Stimulated activated CD4-positive, alpha-beta T cell treated with anti-CD3 and anti-CD28 coated beads, TNF-alpha, amount 100 ng/mL, for 4 hours (primary cell): ENCODE measurements at places on chromosomes 7 and 10.

GRCh38 chr10:70440296-70441160, 953 bp downstream of the NODAL start:
- DNase-seq: no peak

GRCh38 chr10:32922170-32922569, 35.9 kb downstream of the ITGB1 start:
- no peak for DNase-seq

- no peak for DNase-seq
Measured at GRCh38 chr7:112138938-112139337, 67.3 kb downstream of the DOCK4 start.

DNA sequence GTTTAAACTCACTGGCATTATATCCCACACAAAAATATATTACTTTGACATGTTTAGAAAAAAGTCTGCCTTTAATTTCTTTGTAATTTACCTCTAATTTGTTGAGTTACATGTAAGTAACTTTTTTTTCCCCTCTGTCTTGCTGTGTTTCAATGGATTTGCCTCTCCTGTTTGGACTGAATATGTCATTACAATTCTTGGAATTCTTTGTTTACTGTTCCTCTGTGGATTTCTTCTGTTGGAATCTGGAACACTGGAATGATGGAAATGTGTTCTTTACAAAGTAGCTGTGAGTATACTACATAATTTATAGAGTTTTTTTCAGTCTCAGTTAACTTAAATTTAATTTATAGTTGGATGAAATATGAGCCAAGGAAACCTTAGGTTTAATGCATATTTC, 30.4 kb downstream of the SEPTIN7 start:
- no peak for DNase-seq

DNA sequence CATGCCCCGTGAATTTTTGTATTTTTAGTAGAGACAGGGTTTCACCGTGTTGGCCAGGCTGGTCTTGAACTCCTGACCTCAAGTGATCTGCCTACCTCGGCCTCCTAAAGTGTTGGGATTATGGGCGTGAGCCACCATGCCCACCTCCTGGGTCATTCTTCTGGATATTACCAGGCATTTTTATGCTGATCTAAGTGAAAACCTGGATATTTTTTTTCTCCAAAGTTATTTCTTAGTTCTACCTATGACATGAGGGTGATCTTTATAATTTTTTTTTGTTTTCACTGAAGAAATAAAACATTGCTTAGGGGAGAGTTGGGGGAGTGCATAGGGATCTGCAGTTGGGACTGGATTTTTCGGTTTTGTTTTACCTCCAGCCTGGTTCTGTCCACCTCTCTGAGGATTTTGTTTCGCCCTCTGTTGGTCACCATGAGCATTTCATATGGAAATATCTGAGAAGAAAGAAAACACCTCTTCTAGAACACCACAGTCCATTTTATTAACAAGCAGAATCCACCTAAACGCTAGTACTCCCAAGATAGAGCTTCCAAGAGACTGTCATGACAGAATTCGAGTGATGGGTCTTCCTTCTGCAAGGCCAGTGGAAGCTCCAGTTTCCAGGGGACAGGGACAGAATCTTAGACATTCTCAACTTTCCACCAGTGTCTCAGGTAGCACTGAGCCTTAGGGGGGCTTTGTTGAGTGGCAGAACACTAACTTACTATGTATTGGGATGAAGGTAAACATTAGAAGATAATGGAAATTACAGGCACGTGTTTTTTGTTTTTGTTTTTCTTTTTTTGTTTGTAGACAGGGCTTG, 33.4 kb upstream of the AFAP1L2 start:
- DNase-seq: no peak

DNA sequence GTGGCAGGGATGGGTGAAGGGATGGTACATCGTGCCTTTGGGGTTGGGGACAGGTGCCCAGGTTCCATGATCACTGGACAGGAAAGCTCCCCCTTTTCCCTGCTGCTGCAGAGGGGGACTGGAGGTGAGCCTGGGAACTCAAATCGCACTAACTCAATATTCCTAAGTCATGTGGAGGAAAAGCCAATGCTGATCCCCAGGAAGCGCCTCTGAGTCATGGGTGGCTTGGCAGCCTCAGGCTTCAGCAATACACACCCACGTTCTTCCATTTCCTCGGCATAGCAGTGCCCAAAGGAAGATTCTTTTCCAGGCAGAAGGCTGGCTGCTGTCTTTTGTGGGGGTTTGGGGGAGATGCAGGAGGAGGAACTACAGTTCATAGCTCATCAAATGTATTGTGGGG, 165.8 kb downstream of the CCDC3 start:
- no peak for DNase-seq

GRCh38 chr7:22430457-22430856, 69.5 kb downstream of the STEAP1B start:
- no peak for DNase-seq

DNA sequence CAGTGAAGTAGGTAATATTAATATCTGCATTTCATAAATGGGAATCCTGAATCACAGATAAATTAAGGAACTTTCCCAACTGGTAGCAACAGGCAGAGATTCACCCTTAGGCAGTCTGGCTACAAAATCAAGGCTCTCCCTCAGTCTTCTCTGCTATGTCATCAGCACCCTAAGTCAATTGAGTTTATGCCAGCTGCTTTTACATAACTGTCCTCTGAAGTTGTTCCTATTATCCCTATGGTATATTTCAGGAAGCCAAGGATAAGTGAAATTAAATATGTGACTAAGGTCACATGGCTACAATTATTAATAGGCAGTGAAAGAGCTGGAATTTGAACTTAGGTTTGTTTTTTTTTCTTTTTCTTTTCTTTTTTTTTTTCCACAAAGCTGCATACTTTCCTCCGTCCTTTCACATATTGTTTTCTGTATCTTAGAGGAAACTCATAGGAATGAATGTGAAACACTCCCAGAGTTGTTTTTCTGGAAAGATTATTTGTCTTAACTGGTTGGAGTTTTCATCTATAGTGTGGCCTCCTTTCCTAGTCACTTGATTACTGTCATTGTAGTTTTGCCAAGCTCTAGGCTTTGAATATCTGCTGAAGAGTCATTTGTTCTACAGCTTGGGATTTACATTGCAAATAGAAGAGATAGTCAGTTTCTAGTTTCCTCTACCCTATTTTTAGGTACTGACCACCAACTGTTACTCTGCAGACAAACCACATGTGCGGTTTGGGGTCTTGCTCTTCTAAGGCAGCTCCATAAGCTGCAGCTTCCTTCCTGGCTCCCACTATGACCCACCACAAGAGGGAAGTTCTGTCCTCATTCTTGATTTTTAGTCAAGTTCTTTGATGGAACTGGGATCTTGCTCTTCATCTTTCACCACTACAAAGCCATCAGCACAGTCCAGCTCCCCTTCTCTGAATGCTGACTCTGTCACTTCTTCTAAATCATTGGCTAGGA, 338.0 kb upstream of the KIAA1217 start:
- DNase-seq: no peak

DNA sequence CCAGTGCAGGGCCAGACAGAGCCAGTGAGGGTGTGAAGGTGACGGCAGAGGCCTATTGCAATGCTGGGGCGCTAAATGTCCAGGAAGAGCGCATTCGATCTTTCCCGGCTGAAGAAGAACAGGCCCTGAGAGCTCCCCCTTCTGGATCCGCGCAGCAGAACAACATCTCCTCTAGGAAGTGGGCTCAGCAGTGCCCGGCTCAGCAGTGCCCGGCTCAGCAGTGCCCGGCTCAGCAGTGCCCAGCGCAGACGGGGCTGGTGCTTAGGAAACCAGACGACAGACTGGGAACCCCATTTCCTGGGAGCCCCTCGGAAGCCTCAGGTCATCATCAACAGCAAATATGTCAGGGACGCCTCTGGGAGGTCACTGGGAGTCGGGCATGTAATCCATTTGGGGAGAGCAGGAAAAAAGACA, 4.7 kb upstream of the NOS3 start:
- no peak for DNase-seq

DNA sequence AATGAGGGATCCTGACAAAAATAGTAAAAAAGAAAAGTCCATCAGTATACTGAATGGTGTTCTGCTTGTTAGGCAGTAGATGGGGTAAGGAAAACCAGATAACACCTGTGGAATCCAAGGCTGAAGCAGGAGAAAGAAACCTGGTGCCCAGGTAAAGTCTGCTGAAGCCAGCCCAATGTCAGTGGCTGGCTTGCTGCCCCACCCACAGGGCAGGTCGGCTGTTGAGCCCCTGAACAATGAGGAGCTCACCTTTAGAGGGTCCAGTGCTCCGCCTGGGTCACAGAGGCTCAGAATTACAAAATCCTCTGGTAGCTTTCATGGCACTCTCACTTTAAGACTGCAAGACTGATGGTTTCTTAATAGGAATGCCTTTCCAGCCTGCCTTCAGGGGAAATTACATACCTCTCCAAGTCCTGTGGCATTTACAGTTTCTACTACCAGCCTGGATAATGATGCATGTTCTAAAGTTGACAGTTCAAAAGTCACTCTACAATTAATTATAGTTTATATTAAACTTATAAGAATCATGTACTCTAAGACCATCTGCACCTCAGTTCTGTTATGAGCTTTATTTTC, 23.8 kb downstream of the DHX32 start:
- no peak for DNase-seq

DNA sequence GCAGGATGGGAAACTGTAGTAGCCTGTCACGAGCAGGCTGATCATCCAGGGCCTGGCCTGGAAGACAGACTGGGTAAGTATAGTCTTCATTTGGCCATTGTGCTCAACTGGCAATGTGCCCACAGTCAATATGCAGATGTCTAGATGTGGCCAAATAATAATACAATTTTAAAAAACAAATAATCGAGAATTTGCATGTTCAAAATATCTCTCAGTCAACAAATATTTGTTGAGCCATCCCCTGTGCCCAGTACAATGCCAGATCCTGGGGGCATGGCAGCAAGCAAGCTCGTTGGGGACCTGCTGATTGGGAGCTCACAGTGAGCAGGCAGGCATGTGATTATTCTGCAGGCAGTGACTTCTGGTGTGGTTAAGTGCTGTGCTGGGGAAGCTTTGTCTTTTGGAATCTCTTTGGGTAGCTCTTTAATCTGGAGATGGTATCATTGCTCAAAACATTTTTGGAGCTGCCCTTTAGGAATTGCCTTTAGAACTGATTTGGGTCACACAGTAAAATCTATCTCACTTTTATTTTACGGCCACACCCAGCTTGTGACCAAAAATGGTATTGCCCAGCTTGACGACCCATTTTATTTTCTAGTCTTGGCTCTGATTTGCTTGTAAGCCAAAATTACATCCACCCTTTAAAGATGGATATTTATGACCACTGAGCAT, 92.2 kb downstream of the PLCE1 start:
- no peak for DNase-seq

DNA sequence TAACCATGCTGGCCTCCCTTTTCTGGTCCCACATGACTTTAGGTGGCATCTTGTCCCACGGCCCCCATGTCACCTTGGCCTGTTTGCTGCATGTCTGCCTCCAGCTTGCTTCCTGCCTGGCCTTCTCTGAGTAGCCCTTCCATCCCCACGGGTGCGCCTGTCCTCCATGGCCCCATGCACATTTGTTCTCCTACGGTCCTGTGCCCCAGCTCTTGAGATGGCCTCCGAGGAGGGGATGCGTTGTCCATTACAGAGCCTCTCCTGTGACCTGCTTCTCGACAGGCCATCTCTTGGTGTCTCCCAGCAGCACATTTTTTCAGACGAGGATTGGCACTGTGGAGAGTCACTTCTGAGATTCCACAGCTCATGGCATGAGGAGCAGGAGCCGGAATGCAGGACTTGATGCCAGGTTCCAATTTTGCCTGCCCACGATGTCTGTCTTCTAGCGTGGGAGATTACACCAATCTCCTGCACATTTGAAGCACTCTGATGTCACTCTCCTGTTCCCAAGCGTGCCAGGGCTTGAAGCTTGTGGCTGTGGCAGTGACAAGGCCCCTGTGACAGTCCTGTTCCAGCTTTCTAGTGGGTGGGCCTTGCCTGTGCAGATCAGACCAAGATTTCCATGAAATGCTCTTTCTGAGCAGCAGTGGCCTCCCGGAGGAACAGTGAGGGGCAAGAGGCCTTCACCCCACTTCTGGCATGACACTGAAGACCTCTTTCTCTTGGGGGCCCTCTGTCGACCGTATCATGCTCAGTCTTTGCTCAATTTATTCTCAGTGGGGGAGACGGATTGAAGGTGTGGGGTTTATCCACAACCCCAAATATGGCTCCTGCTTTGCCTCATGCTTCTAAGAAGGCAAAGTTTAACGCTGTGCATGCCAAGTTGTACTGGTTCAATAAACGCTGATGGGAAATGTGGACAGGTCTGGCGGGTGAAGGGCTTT, 13.4 kb downstream of the WDFY4 start:
- DNase-seq: no peak

DNA sequence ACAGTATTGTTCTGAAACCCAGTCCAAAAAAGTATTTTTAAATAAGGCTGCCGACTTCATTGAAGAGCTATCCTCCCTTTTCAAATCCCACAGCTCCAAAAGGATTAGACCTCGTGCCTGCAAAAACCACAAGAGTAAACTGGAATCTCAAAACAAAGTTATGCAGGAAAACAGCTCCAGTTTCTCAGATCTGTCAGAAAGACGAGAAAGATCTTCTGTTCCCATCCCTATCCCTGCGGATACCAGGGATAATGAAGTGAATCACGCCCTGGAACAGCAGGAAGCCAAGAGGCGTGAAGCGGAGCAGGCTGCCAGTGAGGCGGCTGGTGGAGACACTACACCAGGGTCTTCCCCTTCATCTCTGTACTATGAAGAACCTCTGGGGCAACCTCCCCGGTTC, 12.6 kb downstream of the MYPN start:
- DNase-seq: no peak

DNA sequence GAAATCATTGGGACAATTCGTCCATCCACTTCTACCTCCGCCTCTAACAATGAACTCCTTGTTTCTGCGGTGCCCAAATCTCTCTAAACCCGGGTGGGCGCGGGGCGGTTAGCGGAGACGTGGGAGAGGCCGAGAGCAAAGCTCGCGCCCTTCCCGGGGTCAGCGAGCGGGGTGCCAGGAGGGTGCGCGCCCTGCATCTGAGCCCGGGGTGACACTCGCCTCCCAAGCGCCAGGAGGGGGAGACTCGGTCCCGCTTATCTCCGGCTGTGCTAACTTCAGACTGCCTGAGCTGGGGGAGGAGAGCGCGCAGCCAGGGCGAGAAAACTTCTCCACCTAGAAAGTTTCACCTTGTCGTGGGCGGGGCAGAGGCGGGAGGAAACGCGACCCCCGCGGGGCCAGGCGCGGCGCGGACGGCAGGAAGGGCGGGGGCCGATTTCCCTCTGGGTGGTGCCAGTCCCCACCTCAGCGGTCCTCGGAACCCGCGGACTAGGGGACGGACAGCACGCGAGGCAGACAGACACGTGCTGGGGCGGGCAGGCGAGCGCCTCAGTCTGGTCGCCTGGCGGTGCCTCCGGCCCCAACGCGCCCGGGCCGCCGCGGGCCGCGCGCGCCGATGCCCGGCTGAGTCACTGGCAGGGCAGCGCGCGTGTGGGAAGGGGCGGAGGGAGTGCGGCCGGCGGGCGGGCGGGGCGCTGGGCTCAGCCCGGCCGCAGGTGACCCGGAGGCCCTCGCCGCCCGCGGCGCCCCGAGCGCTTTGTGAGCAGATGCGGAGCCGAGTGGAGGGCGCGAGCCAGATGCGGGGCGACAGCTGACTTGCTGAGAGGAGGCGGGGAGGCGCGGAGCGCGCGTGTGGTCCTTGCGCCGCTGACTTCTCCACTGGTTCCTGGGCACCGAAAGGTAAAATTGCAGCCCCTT, at the start of gene MET:
MET (plus strand) TSS at position 516 of the 915 bp plus-strand sequence. CDS start 26,889 bp downstream, outside the sequence.
- DNase-seq: no peak

- peak; percentile 74 for DNase-seq
Measured at GRCh38 chr10:33330543-33331378, 3.7 kb downstream of the NRP1 start.
